Parietal lobe (tissue), 2 donors: ENCODE measurements at places on chromosomes 16 and 17. TPM values are rescaled to one million over a fixed set of nuclear protein-coding genes. Genes with fewer than 3 reads are reported as not detected.

The HID1 gene
- total RNA-seq: 30.4 TPM

The CPNE7 gene
- 13.5 TPM for total RNA-seq

The HASPIN gene
- 1.3 TPM for total RNA-seq

The OR1D2 gene
- total RNA-seq: not detected

The HEXIM2 gene
- total RNA-seq: 7.5 TPM

The HSD17B2 gene
- not detected for total RNA-seq

The GCGR gene
- total RNA-seq: not detected

The PRSS8 gene
- total RNA-seq: not detected

The CACNG3 gene
- 4.4 TPM for total RNA-seq

The MYH4 gene
- total RNA-seq: under 0.01 TPM

The KRT40 gene
- not detected for total RNA-seq

The PABPN1L gene
- not detected for total RNA-seq

The DYNC1LI2 gene
- 220 TPM for total RNA-seq

The NPIPA2 gene
- total RNA-seq: 3.8 TPM

The TLE7 gene
- not detected for total RNA-seq

The ADAM11 gene
- total RNA-seq: 23.2 TPM

The BCL7C gene
- total RNA-seq: 47.3 TPM

The SEPTIN12 gene
- not detected for total RNA-seq

The ANKRD40CL gene
- total RNA-seq: not detected

The GH2 gene
- total RNA-seq: not detected

The CHD9NB gene
- total RNA-seq: not detected

The UNC45B gene
- total RNA-seq: under 0.01 TPM

The RHBDL1 gene
- total RNA-seq: 1.6 TPM

The DOK4 gene
- total RNA-seq: 66.7 TPM

The CDH1 gene
- 1.3 TPM for total RNA-seq

The TAOK1 gene
- 229 TPM for total RNA-seq

The GNGT2 gene
- total RNA-seq: not detected

The SLC52A1 gene
- total RNA-seq: not detected
